Amniotic stem cell (primary cell): ENCODE measurements at places on chromosomes 2 and 18.
A peak's percentile ranks its signal among the peaks of the same experiment; 100 is the strongest.

- peak; percentile 77 for DNase-seq
Measured at GRCh38 chr2:47043142-47043890, 111.8 kb downstream of the STPG4 start.

DNA sequence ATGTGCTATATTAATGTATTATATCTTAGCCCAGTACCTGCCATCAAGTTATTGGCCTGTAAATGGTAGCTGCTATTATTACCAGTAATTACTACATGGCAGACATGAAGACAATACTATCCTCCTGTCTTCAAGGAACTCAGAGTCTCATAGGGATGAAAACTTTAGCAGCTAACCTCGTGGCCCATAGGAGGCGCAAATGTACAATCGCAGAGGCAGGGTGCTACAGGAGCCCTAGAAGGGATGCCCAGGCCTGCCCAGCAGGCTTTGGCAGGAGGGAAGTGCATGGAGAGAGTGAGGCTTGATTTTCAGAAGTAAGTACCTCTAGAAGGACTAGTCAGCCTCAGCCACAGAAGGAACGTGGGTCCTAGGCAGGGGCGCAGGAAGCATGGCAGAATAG is 44.7 kb upstream of the KIDINS220 start:
- DNase-seq = no peak

GRCh38 chr18:67183398-67183797 is 333.1 kb downstream of the DSEL start:
- no peak for DNase-seq

GRCh38 chr2:233456934-233457333 is 102.6 kb downstream of the DGKD start:
- no peak for DNase-seq

DNA sequence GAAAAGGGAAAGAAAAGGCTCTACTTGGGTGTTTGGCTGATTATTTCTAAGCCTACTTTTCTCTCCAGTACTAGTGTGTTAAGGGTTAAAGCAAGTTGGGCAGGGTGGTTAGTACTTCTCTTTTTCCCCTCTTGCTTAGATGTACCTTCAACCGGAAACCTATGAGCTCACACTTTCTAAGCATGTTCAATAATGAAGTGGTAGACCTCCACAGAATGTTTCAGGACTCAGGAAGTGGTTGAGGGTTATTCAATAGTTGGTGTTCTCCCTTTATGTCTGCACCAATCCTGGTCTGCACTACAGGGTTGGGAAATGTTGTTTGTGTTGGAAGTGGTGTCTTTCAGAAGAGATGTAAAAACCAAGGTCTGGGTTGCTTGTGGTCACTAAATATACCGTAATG is 137.1 kb downstream of the ZEB2 start:
- DNase-seq = no peak

- no peak for DNase-seq
Measured at GRCh38 chr2:98137196-98137595, 50.2 kb downstream of the VWA3B start.

DNA sequence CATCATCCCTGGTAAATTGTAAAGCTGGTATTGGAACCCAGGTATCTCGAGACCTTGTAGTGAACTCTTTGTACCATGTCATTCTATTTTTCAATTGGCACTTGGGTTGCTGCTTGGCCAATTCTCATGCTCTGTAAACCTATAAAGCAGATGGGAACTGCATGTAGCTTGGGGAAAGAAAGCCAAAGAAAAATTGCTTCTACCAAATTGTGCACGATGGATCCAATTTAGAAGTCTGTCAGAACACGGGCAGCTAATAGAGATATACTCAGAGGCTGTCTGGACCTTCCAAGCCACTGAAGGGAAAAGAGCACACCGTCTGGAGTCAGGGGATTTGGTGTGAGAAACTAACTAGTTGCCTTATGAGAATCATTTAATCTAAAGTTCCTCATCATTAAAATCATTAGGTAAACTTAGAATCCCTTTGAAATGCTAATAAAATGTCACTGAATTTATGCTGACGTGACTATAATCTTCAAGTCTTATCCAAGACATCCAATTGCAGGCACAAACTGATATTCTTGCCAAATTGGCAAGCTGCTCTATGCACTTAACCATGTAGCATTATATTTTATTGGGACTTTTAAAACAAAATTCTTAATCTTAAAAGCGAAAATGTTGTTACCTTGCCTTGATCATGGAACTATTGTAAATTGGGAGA is 206.8 kb downstream of the DCC start:
- no peak for DNase-seq

DNA sequence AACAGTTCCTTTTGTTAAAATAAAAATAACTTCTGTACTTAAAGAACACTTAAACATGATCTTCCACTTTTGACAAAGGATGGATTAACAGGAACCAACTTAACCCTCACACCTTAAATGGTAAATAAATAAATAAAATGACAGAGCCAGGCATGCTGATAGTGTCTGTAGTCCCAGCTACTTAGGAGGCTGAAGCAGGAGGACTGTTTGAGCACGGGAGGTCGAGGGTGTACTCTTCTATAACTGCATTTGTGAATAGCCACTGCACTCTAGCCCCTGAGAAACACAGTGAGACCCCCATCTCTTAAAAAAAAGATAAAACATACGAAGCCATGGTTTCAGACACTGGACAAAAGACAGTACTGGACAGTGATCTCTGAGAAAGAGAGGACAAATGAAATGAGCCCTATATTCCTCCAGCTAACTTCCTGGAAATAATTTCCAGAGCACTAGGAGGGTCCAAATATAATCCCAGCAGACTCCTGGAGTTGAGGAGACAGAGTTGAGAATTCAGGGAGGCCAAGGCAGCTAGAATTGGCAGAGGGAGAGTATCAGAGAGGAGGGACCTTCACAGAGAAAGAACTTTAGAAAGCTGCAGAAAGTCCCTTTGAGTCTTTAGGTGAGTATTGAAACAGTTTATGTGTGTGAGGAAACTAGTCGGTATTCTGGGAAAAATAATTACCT is 17.4 kb downstream of the PPP4R1 start:
- no peak for DNase-seq

GRCh38 chr2:222353993-222354392 is 55.2 kb upstream of the PAX3 start:
- DNase-seq = no peak

DNA sequence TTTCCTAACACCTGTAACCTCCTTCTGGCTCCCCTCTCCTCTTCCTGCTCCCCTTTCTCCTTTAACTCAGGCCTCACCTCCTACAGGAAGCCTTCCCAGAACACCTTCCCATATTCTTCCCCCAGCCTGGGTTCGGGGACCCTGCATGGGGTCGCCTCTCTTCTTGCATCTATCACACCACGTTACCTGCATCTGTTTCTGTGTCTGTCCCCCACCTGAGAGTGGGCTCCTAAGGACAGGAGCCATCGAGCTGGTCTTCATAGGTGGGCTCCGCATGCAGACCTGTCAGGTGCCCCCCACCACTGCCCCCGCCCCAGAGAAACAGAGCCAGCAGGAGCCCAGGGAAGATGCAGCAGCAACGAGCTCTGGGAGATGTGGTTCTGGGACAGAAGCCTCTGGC is 123.2 kb upstream of the GLI2 start:
- DNase-seq = no peak

- DNase-seq = peak; percentile 11
Measured at GRCh38 chr18:52588931-52589330, 248.9 kb downstream of the DCC start.

GRCh38 chr2:148021059-148021861 is at the start of gene MBD5:
Gene MBD5, plus strand, starts transcription at chr2:148021091.
- peak; percentile 15 for DNase-seq

DNA sequence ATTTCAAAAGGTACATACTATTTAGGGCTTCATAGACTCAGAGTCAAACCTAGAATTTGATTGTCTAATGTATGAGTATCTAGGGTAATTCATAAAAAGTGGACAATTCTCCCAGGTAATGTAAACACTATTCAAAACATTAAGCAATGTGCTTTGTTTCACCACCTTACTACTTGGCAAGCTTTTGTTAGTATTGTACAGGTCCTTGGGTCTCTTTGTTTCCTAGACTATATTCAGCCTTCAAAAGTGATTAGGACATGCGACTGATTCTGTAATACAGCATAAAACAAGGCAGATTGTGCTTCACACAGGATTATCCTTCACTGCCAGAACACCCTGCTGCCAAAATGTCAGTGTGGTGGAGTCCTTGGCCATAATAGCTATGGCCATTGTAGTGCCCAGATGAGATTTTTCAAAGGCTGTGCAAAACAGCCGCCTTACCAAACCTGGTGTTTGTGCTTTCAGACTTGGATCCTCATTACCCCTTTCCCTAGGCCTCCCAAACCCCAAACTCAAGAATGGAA is 90.1 kb upstream of the CAVIN2 start:
- no peak for DNase-seq
